ENCODE measurements at places on chromosomes 1 and 21.

GRCh38 chr1:47676311-47677054, 238.6 kb downstream of the FOXD2 start:
- no peak for DNase-seq

GRCh38 chr1:162996261-162996660, 72.9 kb upstream of the RGS4 start:
- DNase-seq: no peak

DNA sequence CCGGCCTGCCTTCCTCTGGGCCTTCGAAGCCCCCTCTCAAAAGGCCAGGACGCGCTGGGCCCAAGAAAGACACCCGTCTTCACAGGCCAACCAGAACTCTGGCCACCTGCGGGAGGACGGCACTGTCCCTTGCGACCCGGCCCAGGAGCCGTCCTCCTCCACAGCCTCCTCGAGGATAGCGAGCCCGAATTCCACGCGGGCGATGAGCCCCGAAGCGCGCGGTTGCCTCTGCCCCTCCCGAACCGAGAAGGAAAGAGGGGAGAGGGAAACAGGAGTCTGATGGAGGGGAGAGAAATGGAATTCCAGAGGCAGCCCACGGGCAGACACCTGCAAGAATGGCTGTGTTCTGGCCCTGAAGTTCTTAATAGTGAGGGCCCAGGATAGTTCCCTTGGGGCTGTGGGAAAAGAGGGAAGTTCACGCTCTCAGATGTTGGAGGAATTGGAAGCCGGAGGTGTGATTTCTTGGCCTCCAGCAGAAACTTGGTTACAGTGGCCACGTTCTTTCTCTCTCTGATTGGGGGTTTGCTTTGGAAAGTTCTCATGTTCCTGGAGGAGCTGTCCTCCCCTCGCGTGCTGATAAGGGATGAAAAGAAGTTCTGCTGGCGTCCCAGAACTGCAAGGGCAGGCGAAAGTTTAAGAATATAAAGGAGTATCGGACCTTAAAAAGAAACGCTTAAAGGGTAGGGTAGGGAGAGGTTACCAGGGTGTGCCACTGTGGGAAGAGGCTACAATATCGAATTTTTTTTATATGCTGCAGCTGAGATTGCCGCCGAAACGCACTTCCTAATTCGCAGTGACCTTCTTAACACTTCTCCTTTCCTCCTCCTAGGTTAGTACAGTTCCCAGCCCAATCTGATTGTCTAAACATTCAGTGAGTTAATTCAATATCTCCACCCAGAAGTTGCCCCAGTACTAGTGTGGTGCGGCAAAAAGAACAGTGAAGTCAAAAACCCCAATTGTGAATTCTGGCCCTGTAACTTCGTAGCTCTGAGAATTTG, 5.8 kb upstream of the SLC44A5 start:
- no peak for DNase-seq

- no peak for DNase-seq
Observed at GRCh38 chr1:114015075-114015474, 35.8 kb downstream of the OLFML3 start.

GRCh38 chr1:203476216-203476814, 709 bp downstream of the PRELP start:
- DNase-seq: no peak

DNA sequence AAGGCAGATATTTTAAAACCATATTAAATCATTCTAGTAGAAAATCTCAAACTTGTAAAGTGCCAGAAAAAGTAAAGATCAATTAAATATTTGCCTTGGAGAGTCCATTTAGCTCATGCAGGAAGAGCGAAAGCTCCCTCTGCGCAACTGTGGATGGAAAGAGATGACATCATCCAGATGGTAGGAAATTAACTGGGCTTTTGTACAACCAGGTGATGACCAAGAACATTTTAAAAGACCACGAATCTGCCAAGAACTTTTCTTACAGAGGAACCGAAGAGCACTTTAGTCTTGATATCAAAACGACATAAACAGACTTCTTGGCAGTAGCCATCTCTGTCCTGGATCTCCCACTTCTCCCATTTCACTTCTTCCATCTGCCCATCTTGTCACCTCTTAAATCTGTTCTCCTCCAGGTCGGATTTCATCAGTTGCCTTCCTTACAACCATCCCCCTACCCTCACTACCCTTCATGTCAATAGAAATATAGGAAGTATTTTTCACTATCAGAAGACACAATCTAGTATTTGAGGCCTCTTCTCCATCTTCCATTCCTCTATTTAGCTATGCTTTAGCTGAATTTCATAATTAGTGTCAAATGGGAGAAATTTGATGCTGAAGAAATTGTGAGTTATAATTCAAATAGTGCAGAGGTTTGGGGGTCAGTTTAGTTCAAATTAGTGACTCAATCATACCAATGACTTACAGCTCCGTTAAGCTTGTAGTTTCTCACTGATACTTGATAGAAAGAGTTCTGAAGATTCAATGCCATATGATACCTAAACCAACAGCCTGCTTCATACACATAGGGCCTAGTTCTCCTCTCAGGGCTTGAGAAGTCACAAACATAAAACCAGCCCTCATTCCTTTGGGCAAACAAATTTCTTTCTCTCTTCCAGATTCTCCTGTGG, 22.0 kb upstream of the DNASE2B start:
- DNase-seq: no peak

DNA sequence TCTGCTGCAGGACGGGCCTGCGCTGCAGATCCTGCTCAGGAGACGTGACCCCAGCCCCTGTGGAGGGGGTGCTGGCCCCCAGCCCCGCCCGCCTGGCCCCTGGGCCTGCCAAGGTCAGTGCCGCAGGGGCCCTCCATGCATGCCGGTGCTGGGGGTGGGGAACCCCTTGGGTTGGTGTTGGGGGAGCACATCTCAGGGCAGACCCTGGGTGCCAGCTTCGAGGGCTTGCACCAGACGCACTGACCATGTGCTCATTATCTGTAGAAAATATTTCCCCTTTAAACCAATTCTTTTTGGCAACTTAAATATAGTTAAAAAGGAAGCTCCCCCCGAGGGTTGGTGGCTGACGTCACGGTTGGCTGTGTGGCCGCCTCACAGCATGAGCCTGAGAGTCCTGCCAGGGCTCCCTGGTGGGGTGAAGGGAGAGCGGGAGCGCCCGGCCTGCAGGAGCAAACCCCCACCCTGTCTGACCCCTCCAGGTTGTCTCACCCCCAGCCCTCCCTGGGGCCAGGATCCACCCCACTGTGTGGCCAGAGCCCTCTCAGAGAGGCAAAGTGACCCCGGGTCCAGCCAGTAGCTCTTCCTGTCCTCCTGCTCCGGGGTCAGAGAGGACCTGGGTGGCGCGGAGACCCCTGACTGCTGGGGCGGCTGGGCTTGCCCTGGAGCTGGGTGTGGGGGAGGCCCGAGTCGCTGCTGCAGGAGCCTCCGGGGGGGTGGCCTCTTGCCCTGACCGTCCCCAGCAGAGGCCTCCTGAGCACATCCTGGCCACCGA, 5.3 kb upstream of the PFKL start:
- no peak for DNase-seq

Data from activated CD4-positive, alpha-beta T cell treated with anti-CD3 and anti-CD28 coated beads, Interleukin-2, amount 50 U/mL, for 48 hours (primary cell).